ENCODE measurements at places on chromosomes 13 and 19. TPM values are rescaled to one million over a fixed set of nuclear protein-coding genes. Genes with fewer than 3 reads are reported as not detected.

The DACT3 gene
- total RNA-seq: 19.8 TPM

DNA sequence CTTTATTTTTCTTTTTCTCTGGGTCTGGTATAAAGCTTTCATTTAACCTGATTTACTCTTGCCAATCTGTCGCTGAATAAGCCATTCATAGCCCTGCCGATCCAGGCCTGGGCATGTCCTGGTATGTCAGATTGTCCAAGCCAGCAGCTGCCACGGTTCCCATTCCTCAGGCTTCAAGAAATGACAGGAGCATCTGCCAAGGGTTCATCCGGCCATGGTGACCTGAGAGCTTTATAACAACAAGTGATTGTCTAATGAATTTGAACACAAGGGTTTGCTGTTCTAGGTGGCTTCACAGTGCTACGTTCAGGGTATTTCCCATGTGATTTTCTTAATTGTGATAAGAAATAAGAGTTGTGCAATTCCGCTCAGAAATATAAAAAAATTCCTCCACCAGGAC is 20.0 kb downstream of the PNMA8A start:
- no peak for DNase-seq

- no peak for DNase-seq
These were observed at the start of gene FFAR1 for GRCh38 chr19:35347171-35347929. Gene FFAR1 (plus strand): TSS chr19:35347902. CDS start chr19:35351552, 3,650 bp downstream.

DNA sequence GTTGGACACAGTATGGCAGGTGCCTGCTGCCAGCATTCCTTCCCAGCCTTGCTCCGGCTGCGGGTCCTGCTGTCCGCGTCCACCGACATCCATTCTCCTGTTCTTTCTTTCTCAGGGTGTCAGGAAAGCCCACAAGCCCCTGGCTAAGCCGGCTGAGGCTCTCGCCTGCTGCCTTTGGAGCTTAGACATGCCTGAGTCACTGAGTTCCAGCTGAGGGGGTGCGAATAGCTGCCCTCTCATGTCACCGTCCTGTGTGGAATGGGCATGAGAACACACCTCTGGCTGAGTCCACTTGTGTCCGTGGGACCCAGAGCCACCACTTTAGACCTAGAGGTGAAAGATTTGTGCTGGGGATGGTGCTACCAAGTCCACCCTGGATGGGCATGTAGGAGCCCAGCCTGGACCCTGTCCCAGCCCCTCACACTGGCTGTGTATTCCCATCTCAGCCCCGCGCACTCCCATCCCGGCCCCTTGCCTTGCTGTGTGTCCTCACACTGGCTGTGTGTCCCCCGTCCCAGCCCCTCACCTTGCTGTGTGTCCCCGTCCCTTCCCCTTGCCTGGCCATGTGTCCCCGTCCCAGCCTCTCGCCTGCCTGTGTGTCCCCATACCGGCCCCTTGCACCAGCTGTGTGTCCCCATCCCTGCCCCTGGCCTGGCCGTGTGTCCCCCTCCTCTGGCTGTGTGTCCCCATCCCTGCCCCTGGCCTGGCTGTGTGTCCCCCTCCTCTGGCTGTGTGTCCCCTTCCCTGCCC is 24.6 kb upstream of the IRS2 start:
- no peak for DNase-seq

DNA sequence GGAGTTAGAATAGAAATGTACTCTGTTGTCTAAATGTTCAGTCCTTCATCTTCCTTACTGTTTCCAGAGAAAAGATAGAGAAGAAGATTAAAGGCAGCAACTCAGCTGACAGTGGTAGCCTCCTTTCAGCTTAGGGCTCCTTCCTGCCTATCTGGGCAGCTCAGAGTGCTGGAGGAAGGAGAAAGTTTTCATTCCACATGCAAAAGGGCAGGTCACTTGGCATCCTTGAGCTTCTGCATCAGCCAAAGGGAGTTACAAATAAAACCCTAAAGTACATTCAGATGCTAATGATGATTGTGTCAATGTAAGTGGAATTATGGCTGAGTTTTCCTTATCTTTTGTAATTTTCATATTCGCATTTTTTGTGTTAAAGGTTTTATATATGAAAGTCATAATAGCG is 58.9 kb downstream of the ESD start:
- DNase-seq: no peak

- no peak for DNase-seq
These were observed 130.5 kb downstream of the MAB21L1 start for GRCh38 chr13:35345992-35346391.

DNA sequence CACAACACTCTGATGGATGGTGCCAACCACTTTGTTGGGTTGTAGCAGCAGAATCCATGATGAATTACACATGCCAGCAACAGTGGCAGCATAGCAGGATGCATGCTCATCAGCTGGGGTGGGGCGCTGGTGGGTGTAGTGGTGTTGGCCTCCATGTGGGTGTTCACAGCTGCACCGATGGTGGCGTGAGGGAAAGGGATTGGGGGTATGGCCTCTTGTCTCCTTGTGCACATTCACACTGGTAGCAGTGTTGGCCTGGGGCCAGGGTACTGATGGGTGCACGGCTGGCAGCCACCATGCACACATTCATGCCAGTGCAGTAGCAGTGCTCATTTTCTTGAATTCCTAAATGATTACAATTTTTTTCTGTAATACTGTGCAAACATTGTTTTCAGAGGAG is 2748.8 kb upstream of the PCDH20 start:
- DNase-seq: no peak

DNA sequence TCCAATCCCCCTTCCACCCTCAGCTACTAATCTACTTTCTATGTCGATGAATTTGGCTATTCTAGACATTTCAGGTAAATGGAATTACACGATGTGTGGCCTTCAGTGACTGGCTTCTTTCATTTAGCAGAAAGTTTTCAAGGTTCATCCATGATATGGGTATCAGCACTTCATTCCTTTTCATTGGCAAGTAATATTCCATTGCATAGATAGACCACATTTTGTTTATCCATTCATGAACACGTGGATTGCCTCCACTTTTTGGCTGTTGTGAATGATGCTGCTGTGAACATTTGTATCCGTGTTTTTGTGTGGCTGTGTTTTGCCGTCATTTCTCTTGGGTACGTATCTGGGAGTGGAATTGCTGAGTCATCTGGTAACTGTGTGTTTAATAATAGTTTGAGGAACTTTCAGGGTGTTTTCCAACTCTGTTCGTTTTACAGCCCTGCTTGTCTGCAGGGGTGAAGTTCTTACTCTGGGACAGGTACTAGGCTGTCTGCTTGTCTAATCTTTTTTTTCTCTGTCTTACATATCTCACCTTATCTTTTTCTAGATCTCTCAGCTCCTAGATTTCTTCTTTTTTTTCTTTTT is 32.5 kb downstream of the MARK4 start:
- no peak for DNase-seq

DNA sequence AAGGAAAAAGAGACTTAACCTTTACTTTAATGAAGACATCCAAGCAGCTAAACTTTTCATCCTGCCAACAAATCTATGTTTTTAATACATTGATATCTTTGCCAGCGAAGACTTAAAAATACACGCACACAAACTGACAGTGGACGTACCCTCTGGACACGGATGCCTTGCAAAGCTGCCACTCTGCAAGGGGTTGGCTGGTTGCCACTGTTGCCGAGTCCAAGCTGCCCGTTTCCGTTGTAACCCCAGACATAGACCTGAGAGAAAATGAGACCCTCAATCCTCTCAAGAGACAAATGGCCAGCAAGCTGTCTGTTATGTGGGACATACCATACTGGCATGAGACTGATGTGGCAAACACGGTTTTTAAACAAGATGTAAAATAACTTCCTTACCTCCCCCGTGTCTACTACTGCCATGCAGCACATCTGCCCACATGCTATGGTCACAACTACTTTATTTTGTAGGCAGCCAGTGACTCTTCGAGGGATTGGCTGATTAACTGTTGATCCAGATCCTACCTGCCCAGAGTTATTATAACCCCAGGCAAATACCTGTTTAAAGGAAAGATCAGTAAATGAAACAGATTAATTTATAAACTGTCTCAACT is 21.2 kb downstream of the RCBTB2 start:
- DNase-seq: no peak

DNA sequence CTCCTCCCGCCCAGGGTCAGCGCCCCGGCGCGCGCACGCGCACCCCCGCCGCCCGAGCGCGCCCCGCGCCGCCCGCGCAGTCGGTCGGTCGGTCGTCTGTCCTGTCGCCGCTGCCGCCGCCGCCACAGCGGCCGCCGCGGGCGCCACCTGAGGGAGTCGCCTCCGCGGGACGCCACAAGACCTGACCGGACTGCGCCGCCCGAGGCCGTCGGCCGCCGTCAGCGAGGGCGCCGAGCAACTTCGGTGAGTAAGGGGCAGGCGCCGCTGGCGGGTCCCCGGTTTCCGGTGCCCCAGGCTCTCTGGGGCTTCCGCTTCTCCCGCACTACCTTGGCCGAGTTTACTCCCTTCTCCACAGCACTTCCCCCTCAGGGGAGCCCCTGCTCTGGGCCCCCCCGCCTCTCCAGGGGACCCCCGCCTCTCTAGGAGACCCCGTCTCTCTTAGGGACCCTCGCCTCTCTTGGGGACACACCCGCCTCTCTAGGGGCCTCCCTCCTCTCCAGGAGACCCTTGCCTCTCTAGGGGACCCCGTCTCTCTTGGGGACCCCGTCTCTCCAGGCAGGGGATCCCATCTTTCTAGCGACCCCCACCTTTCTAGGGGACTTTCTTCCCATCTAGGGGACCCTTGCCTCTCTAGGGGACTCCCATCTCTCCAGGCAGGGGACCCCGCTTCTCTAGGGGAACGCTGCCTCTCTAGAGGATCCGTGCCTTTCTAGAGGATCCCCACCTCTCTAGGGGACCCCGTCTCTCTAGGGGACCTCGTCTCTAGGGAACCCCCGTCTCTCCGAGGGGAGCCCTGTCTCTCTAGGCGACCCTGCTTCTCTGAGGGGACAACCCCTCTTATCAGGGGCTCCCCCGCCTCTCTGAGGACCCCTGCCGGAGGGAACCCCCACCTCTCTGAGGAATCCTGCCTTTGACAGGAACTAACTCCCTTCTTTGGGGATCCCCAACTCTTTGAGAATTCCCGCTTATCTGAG is 19.3 kb upstream of the GATAD2A start:
- no peak for DNase-seq

All from astrocyte (in vitro differentiated cells and primary cell).